Breast epithelium (tissue), 4 donors: ENCODE measurements at places on chromosomes 16 and 17.

- DNase-seq: no peak
Observed at GRCh38 chr17:34725008-34725407, 145.6 kb downstream of the TMEM132E start.

GRCh38 chr17:4859816-4860625 lies 26.9 kb downstream of the MINK1 start:
- no peak for DNase-seq

- no peak for DNase-seq
Observed at GRCh38 chr17:81493198-81494038, 19.2 kb downstream of the ACTG1 start.

- no peak for DNase-seq
Observed at GRCh38 chr17:82871056-82871775, 31.4 kb upstream of the ZNF750 start.

DNA sequence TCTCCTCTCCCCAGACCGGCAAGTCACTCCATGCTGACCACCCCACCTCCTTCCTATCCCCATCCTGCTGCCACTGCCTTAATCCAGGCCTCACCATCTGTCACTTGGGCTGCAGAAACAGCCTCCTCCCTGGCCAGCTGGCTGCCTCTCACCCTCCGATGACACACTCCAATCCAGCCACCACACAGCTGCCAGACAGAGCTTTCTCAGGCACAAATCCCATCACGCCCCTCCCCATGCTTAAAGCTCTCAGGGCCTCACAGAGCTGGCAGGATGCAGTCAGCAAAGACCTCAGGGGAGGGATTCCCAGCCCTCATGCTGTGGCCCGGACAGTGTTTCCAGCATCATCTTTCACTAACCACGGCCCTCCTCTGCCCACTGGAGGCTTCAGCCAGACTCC lies 13.7 kb downstream of the CAMKK1 start:
- no peak for DNase-seq

GRCh38 chr16:14017886-14018285 lies 53.2 kb upstream of the MRTFB start:
- no peak for DNase-seq

GRCh38 chr17:9177212-9177611 lies 155.9 kb downstream of the NTN1 start:
- no peak for DNase-seq

DNA sequence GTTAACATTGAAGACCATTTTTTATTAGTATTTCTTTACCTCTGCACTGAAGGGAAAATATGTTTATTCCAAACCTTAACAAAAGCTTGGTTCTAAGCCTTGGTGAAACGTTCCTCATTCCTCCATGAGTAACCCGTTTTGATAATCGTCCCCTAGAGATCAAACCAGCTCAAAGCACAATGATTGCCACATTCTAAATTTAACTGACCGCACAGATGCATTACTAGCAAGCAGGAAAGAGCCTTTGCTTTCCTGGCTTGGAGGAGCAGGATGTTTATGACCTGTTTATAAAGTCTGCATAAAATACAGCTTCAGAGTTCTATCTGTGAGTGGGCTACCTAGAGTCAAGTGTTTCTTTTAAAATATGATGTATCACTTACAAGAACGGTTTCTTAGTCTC lies 193.8 kb downstream of the TMEM114 start:
- no peak for DNase-seq

DNA sequence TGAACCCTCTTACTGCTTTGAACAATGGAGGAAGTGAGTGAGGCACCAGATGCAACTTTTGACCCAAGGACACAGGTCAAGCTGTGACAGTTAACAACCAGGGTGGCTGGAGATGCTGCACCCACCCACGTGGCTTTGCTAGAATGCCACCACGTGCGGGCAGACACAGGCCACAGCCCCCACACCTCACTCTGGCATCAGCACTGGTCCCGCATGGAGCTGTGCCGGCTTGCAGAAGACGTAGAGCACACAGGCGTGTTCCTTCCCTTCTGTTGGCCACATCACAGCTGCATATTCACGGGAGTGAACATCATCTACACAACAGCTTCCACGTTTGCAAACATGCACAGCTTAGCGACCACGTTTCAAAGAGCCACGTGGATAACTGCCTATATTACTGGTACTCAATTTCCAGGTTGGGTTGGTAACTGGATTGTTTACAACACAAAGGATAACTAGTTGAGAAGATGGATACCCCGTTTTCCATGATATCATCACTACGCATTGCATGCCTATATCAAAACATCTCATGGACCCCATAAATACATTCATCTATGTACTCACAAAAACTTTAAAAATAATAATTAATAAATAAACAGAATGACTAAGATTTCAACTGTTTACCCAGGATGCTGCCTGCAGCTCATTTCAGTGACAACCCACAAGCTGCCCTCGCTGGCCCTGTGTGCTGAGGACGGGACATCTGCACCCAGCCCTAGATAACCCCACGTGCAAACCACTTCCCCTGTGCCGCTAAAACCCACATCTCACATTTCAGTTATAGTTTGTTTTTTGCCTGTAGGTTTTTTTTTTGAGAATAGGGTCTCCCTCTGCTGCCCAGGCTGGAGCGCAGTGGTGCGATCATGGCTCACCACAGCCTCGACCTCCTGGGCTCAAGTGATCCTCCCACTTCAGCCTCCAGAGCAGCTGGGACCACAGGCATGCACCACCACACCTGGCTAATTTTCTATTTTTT lies 132.0 kb downstream of the ANKRD11 start:
- DNase-seq: no peak

DNA sequence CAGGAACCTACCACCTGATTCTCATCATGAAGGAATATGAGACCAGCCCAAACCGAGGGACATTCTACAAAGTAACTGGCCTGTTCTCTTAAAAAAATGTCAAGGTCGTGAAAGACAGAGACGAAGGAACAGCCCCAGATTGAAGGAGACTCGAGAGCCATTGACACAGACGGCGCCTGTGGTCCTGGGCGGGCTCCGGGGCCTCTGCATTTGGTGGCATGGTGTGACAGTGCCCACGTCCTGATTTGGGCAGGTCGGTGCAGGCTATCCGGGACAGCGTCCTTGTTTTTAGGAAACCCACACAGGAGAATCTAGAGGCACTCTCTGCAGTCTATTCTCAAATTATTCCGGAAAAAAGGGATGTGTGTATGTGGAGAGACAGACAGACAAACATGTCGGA lies 64.1 kb downstream of the ADCY9 start:
- DNase-seq: no peak

- no peak for DNase-seq
Observed at GRCh38 chr17:73532421-73532901, 111.8 kb downstream of the SDK2 start.

- no peak for DNase-seq
Observed at GRCh38 chr17:77905266-77905665, 53.2 kb upstream of the TNRC6C start.

DNA sequence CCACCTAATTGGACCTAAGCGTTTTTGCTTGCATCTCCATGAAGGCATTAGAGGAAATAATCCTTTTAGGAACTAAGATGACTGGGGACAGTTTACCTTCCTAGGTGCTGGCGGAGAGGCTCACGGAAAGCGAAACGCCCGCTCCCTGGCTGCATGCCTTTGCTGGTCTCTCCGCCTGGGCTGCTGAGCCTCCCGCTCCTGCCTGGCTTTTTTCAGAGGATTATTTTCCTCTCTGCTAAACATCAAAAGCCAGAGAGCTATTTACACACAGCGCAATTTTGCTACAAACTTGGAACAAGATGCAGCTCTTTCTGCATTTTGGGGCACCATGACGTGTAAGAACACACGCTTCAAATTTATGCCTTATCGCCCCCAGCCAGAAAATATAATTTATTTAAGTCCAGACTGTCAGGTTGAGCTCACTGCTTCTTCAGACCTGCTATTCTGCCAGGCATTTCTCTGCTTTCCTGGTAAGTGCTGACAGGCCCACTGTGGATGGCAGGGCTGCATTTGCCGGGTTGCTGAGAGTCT lies 124.4 kb downstream of the SPACA3 start:
- DNase-seq: no peak

DNA sequence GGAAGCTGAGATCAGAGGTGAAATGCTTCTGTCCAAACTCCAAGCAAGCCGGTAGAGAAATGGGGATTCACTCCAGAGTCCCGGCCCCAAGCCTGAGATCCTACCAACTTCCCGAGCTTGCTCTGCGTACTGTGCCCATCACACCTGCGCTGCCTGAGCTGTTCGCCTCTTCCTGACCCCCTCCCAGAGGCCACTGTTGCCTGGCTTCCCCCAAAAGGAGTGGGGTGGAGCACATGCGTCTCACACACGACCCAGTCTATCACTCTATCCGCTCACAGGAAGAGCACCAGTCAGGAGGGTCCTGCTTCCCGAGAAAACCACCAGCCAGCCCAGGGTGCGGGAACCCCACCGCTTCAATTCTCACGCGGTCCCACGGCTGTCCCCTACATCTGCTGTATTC lies 13.5 kb upstream of the C16orf95 start:
- no peak for DNase-seq

GRCh38 chr16:66953462-66954096 lies 7.5 kb upstream of the CES3 start:
- no peak for DNase-seq

GRCh38 chr17:7615265-7615747 lies 609 bp upstream of the FXR2 start:
- no peak for DNase-seq

GRCh38 chr17:66301864-66302741 lies at the start of gene PRKCA:
TSS of gene PRKCA (plus strand) at chr17:66302613.
- DNase-seq: no peak

GRCh38 chr17:9844153-9844552 lies 18.4 kb downstream of the GLP2R start:
- DNase-seq: no peak

DNA sequence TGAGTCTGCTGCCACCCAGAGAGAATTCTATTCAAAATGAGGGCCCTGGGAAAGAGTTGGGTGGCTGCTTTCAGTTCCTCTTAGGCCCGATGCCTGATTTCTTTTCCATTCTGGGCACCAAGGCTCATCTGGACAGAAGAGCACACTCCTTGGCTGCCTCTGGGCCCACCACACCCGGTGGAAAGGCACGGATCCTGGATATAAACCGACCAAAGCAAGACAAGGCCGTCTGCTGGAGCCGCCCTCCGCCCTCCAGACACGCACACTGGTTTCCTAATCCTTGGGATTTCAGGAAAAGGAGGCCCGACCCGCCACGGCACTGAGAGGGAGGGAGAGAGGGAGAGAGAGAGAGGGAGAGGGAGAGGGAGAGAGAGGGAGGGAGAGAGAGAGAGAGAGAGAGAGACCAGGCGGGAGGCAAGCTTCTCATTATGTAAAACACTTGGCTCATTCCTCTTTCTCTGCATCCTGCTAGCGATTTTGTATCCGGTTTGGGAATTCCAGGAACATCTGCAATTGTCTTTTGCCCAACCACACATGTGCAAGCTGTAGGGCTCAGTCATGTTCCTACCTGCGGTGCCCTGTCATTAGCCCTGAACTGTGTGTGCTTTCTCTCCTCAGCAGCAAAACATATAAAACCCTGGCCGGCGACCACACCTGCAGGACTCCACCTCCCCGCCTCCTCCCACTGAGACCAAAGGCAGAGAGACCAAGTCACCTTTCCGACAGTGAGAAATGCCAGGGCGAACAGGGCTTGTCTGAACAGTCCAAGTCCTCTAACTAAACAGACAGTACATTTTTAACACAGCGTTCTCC lies 347.2 kb downstream of the SOX9 start:
- peak; percentile 91 for DNase-seq

DNA sequence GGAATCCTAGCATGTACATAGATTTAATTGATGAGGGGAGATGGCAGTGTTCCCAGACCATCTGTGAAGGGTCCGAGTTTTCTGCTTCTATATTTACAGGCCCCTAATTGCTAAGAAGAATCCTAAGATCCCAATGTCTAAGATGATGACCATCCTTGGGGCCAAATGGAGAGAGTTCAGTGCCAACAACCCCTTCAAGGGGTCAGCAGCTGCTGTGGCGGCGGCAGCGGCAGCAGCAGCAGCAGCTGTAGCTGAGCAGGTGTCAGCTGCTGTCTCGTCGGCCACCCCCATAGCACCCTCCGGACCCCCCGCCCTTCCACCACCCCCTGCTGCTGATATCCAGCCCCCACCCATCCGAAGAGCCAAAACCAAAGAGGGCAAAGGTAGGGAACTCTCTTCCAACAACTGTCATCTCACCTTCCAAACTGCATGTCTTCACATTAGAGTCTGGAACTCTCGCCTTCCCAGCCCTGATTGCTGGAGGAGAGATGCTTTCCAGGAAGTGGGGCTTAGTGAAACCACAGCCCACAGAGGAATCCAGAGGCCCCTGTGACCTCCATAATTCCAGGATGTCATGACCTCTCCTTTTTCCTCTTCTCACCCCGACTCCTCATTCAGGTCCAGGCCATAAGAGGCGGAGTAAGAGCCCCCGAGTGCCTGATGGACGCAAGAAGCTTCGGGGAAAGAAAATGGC lies 4.7 kb downstream of the CHD3 start:
- DNase-seq: no peak

DNA sequence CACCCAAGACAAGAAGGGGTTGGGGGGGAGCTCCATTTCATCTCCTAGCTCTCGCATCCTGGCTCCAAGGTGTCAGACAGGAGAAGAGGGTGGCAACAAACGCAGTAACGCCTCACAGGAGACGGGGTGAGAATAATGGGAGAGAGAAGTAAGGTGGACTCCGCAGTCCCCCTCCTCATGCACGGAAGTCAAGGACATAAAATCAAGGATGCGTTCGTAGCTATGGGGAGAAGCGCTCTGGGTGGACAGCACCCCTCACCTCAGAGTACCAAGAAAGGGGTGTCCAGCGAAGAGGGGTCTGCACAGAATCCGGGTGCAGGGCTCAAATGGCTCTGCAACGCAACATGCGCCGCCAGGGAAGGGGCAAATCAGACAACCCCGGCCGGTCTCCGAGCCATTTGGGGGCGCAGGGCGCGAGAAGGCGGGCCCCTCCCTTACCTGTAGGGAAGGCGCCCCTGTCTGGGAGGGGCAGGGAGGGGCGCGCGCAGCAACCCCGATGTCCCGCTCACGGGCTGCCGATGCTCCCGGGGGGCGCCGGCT lies 555 bp downstream of the HDAC5 start:
- DNase-seq: no peak

DNA sequence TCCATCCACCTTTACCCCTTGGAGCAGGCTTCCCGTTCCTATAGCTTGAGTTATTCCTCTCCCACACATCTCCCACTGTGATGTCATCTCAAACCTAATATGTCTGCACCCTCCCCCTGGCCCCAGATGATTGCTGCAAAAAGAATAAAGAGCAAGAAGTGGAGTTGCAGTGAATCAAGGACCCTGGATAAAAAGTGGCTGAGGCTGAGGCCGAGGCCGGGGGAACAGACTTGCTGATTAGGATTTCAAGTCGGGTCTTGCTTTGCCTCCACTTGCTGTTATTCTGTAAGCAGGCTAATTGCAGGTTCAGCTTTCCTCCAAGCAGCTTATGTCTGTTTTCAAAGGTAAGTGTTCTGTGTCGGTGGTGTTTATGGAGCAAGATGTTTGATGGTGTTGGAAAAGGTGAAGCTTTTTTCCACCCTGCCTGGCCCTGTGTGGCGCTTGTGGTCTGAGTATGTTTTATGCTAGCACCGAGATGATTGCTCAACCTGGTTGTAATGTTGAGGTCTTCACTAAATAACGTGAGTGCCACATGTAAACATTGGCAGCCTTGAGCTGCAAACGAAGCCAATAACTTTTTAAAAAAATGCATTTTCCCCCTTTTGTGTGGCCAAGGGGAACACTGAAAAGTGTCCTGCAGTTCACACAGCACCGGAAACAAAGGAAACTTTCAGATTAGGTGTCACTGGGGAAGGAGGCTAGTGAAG lies 15.4 kb downstream of the HS3ST3B1 start:
- DNase-seq: no peak

GRCh38 chr16:24834459-24835335 lies 11.1 kb upstream of the SLC5A11 start:
- no peak for DNase-seq

GRCh38 chr16:19094542-19095365 lies 19.0 kb upstream of the ITPRIPL2 start:
- DNase-seq: no peak
